Stimulated activated CD4-positive, alpha-beta T cell treated with anti-CD3 and anti-CD28 coated beads, TNF-alpha, amount 100 ng/mL, for 1 hour (primary cell): ENCODE measurements at places on chromosomes 3 and 15.

DNA sequence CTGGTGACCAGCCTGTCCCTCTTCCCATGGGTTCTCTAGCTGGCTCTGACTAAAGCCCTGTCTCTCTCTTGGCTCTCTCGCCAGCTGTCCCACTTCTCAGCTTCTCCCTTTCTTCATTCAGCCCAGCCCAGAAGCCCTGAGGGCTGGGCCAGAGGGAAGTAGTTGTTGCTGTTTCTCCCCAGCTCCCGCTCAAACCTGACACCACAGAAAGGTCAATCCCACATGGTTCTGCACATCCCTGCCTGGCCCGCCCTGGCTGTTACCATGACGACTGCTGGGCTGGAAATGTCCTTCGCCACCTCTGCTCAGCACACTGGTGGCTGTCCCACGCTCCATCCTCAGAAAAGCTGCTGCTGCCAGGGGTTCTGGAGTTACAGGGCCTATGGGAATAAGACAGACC, 25.9 kb downstream of the CCDC32 start:
- no peak for DNase-seq

GRCh38 chr3:71579326-71579934, 4.1 kb downstream of the FOXP1 start:
- no peak for DNase-seq

GRCh38 chr3:66478960-66479359, 21.9 kb downstream of the LRIG1 start:
- DNase-seq, result no peak

- no peak for DNase-seq
These were observed 611.7 kb downstream of the VGLL3 start for GRCh38 chr3:86379280-86379679.

GRCh38 chr3:65412588-65412987, 626.1 kb downstream of the MAGI1 start:
- DNase-seq, result no peak

DNA sequence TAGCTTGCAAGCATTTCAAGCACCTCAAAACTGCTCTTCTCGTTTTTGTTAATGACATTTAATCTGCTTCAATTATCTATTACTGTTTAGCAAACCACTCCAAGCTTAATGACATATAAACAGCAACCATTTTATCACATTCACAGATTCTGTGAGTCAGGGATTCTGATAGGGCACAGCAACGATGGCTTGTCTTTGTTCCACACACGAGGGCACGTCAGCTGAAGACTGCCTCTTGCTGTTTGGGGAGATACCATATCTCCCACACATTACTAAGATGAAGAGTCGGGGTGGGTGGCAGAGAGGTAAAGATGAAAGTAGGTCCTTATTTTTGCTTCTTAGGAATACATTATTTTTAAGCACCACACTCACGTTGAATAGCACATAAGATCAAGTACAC, 19.3 kb downstream of the CPOX start:
- no peak for DNase-seq

DNA sequence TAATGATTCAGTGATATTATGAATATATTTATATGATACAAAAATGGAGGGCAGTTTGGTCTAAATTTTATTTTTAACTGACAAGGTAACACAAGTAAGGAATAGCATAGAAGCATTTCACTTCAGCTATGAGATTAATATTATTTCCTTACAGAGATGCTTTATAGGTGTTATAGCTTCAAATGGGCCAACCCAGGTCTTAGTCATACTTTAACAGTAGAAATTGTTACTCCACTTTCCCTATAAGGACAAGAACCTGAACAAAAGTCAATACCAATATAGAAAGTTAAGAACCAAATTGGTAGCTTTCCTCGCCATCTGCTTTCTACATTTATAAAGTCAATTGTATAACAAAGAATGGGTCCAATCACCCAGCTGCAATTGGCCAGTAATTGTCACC, 570.6 kb downstream of the FOXP1 start:
- DNase-seq, result no peak

- DNase-seq, result no peak
These were observed 90.8 kb downstream of the ANP32A start for GRCh38 chr15:68729789-68730411.

- no peak for DNase-seq
These were observed 266.9 kb downstream of the OCA2 start for GRCh38 chr15:27832237-27832596.

DNA sequence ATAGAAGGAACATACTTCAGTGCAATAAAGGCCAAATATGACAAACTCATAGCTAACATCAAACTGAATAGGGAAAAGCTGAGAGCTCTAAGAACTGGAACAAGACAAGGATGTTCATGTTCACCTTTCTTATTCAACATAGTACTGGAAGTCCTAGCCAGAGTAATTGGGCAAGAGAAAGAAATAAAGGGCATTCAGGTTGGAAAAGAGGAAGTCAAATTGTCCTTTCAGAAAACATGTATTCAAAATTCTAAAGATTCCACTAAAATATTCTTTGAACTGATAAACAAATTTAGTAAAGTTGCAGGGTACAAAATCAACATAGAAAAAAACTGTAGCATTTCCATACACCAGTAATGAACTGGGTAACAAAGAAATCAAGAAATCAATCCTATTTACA, 12.2 kb upstream of the ZNF197 start:
- DNase-seq, result no peak

GRCh38 chr15:61309031-61309511, 80.0 kb upstream of the RORA start:
- DNase-seq, result no peak

DNA sequence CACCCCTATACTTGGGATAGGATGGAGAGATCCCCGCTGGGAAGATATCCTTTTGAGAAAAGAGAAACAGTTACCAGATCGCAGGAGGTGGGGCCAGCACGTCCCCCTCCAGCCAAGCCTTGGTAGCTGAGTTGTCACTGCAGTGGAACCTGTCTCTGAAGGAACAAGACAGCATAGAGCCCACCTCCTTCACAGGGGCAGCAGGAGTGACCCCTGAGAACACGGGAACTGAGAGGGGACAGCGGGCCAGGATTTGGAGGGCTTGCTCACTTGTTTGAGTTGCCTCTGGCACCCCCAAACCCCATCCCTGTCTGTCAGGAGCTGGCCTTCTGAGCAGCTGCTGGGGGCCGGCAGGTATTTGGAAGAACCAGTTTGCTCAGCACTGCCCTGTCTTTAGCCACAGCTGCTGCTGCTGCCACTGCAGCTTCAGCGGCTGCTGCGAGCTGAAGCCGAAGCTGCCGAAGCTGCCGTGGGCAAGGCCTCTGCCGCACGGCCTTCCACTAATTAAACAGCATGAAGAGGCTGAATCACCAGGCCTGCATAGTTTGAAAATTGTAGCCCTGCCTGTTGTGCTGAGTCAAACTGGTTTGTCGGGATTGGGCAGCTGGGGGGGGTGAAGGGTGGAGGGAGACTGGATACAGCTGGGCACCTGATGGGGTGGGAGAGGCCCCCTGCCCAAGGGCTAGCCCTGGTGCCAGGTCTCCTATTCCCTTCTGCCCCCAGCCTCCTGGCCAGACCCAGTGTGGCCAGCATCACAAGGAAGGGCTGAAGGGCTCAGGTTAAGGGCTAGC, 4.0 kb downstream of the EPHB3 start:
- no peak for DNase-seq

GRCh38 chr3:138060792-138061191, 50.8 kb downstream of the CLDN18 start:
- no peak for DNase-seq

- DNase-seq, result no peak
These were observed 377.7 kb upstream of the GOLIM4 start for GRCh38 chr3:168473334-168473890.

DNA sequence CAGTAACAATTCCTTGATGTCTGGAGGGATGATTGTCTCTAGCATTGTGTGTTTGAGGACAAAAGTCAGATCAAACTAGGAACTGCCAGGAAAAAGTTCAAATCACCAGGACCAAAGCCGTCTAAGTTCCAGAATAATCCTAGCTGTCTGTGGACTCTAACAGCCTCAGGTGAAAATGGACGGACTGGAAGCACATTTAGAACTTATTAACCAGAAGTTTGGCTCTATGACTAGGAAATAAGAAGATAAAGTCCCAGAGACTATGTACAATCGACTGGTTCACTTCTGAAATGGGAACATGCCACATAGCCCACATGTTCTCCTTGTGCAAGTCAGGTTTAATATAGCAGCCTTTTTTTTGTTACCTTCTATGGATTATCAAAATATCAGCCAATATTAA, 50.6 kb upstream of the SGO1 start:
- no peak for DNase-seq

- no peak for DNase-seq
These were observed 169.2 kb upstream of the ATP10A start for GRCh38 chr15:26032162-26032846.

DNA sequence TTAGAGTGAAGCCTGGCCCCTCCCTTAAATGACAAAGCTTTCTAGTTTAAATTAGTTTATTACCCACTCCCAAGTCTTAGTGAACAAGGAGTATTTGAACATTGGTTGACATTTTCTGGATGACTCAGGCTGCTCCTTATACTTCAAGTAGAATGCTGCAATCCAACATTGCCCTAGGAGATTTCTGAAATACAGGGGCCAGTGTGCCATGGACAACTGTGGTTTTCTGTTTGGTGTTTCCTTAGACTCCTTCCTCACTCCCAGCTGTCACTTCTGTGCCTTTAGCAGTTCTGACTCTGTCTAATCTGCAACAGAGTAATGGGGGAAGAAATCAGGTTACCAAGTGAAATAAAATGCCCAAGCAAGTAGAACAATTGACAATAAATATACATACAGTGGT, 116.1 kb upstream of the P2RY1 start:
- DNase-seq, result no peak

DNA sequence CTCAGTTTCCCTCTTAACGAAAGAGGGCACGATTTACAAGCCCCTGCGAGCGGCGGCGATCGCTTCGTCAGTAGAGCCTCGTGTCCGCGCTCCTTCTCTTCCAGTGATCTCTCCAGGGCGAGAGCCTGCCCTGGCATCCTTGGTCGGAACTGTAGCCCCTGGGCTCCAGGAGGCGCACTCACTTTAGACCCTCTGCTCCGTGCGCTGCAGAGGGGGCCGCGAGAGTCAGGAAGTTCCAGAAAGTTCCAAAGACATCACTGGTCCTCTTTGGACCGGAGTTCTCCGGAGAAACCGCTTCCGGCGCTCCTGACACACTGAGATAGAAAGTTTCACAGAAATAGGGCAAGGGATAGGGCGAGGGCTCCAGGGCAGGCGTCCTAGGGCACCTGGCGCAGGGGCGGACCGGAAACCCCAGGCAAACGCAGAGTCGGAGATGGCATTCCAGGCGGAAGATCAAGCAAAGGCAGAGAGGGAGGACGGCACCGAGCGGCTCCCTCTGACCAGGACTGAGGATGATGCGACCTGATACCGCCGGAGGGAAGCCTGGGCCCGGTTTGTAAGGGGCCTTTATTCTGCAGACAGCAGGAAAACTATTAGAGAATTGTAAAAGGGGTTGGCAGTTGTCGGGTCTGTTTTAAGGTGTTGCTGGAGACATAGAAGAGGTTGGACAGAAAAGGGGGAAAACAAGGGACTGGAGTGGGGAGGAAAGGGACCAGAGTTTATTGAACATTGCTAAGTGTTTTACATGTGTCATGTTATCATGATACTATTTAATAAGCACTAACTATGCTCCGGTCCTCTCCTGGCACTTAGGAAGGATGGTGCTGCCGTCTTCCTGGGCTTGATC, 1.3 kb upstream of the CPEB1 start:
- no peak for DNase-seq

DNA sequence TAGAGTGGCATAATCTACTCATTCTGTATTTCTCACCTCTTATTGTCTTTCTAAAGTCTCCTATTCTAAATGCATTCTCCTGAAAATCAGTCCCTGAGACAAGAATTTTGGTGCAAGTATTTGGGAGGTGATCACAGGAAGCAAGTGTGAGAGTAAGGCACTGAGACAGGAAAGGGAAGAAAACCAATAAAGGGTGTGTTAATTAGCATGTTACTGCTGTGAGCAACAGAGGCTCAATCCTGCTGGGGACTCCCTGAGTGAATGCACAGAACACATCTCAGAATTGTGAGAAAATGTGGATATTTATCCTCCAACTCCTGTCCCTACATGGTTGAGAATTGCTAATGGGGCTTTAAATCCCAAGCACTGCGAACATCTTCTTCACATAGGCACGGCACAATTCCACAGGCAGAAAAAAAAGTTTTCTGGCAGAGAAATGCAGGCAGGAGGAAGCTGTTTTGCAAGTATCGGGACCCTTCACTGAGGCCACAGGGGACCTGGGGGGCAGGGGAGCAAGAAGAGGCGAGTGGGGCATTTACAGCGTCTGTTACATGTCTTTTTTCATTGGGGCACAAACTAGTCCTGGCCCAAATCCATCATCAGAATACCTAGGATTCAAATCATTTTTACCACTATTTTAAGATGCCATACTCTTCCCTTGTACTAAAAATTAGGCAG, 27.2 kb upstream of the STT3B start:
- no peak for DNase-seq

GRCh38 chr15:63920504-63921175, 86.9 kb upstream of the HERC1 start:
- DNase-seq, result no peak

GRCh38 chr3:13401149-13401548, 19.0 kb downstream of the NUP210 start:
- DNase-seq, result no peak

- no peak for DNase-seq
These were observed 8.6 kb downstream of the IRAK2 start for GRCh38 chr3:10173095-10173925.

GRCh38 chr15:93428150-93428549, 339.1 kb upstream of the RGMA start:
- DNase-seq, result no peak

DNA sequence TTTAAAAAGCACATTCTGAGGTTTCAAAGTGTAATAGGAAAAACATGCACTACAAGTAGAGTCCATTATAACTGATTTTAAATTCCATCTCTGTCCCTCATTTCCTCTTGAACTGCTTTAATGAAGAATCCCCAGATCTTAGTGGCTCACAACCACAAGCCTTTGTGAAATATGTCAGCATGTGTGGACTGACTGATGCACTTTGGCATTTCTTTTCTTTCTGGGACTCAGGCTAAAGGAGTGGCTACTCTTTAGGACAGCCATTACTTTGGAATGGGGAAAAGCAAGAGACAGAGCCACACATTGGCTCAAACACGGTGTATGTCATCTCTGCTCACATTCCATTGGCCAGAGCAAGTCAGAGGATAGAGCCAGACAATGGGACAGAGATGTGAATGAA, 139.6 kb downstream of the GRM7 start:
- DNase-seq, result no peak

DNA sequence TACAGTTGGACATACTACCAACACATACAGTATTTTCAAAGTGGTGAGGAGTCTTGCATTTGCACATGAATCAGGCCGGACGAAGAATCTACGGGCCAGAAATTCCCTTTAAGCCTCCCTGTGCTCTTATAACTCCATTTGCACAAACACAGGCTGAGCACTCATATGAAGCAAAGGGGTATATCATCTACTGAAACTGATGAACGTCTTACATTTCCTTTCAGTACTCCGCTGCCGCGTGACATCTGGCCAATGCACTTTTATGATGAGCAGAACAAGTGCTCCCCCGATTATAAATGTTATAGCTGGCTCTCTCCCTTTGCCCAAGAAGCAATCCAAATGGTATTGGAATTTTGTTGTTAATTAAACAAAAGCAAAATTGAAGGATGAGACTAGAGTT, 110.3 kb upstream of the ICE2 start:
- no peak for DNase-seq
